ENCODE measurements at places on chromosomes 5 and 9.

DNA sequence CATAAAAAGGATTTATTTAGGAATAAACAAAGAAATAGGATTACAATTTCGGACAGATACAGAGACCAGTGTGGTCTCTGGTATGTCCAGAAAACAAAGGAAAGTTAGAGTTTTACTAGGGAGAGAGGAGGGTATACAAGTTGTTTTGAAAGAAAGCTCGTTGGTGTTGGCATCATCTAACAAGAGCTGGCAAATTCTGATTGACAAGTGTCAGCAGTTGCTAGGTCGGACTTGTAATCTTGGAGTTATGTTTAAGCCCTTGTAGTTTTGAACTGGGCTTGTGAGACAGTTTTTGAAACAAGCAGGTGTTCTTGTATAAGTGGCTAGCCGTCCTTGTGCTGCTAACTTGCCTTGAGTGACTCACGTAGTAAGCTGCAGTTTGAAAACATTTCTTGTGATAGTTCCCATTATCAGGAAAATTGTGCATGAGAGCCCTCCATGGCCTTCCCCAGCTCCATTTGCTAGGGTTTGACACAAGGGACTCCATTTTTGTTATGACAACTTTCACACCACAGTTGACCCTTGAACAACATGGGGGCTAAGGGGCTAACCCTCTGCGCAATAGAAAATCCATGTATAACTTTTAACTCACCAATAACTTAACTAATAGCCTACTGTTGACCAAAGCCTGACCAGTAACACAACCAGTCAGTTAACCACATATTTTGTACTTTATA lies 48.1 kb downstream of the ZNF622 start:
- DNase-seq = no peak

- no peak for DNase-seq
Observed at GRCh38 chr5:121164632-121165031, 687.0 kb upstream of the FTMT start.

DNA sequence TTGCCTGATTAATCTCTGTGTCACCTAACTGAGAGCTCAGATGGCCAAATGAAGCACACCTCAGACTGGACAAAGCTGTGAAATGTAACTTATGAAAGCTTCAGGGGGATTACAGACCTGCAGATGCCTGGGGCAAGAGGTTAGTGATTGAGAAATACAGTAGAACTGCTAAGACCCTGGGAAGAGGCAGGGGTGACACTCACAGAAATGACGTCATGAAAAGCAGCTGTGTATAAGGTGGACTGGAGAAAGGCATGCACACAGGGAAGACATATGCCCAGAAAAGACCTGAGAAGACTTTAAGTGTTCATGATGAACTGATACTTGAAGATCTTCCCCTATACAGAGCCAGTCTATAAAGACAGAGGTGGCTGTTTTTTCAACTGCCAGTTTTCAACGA lies 49.3 kb upstream of the SPTLC1 start:
- no peak for DNase-seq

GRCh38 chr5:177368869-177369644 lies 11.3 kb downstream of the RGS14 start:
- DNase-seq = peak; percentile 67

DNA sequence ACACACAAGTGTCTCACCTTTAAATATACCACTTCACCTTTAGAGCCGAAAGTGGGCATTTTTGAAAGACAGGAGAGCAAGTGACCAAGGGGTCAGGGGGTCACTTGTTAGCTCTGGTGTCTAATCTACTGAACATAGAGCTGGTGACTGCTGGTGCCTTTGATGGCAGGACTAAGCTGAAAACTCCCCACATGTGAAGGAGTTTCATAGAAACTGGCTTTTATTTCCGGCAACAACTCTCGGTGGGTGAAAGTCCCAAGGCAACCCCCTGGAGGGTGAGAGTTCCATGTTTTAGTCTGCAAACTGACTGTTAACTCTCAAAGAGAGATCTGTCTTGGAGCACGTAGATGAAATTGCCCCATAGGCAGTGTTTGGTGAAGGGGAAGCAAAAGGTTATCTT lies 466.9 kb downstream of the DMRTA1 start:
- no peak for DNase-seq

DNA sequence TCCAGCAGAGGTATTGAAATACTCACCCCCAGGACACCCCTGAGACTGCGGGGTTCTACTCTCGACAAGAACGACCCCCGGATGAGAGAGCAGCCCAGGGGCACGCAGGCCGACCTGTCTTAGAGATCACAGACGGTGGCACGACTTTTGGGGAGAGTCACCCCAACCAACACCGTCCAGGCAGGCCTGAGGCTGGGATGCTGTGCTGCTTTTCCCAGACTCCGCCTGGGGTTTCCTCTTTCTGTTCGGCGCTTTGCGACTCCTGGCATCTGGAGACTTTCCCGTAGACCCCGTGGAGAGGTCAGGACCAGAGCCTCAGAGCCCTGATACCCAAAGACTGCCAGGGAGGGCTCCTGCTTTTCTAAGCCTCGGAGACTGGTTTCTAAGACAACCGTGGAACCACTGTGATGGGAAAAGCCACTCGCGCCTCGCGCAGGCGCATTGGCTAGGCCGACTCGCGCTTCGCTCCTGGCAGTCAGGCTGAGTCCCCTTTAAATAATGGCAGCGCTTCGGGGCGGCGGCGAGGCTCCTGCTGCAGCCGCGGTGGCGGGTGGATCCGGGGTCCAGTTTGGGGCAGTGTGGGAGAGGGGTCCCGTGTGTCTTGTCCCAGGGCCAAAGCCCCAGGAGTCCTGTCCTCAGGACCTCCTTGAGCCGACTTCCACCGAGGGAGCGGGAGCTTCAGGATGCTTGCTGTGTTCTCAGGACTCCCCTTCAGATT lies 484.0 kb downstream of the SPATA31A7 start:
- DNase-seq = no peak

DNA sequence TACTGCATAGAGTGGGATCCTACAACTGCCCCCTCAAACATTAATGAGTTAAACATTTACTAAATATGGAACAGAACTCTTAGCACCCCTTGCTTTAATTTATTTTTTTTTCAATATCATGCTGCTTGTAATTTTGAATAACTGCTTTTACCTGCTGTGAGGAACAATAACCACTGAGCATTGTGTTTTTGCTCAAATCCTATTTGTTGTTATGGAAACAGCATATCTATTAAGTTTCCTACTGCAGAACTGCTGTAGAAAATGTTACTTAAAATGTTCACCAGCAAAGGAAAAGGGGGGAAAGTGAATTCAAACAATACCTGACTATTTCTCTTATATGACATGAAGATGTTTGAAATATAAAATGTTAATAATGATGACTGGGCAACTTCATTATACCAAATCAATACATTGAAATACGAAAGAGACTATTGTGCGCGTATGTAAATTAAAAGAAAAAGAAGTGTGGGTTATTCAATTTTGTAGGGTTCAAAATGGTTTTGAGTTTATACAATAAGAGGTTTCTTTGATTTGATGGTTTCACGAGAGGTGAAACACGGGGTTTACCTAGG lies 1043.8 kb upstream of the NUDT12 start:
- no peak for DNase-seq

- no peak for DNase-seq
Observed at GRCh38 chr5:91079037-91079436, 304.1 kb downstream of the ARRDC3 start.

DNA sequence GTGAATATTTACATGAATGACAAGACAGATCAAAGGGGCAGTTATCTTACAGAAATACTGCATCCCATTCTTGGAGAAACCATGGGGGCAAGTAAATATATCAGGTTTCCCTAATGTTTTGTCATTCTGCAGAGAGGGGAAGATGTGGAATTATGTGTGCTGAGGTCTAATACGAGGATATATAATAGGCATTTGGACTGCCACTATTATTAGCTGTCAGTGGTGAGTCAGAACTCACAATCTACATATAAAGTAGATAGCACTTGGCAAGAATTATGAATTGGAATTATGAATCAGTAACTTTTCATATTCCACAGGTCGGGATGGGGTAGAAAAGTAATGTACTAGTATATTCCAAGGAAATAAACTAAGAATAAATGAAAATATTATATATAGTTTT lies 121.7 kb downstream of the GIN1 start:
- peak; percentile 3 for DNase-seq

DNA sequence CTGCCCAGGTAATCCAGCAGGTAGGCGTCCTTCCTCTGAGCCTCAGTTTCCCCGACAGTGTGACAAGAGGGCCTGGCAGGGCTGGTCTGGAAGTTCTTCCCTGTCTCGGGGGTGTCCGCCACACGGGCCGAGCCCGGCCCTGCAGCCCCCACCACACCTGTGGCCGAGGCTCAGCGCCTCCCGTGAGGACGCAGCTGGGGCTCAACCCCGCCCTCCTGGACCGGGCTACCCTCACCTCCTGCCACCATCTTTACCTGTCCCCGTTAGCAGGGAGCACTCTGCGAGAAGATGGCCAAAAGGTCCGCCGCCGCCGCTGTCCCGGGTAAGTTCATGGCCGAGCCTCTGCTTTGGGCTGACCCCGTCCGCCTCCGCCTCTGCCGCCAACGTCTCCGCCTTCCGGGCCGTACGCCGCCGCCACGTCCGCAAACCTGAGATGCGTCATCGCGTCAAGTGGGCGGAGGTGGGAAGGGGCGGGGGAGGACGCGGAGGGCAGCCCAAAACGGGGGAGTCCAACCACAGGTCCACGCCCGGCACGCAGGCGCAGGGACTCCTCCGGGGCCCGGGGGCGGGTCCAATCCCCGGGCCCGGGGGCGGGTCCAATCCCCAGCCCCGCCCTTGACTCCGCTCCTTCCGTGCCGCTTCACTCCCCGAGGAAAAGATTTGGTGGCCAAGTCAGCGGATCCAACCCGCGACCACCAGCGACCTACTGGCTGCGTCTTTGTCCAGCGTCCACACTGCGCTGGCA lies at the start of gene LYSMD3:
TSS of gene LYSMD3 (minus strand) at position 391 of the 745 bp plus-strand sequence. CDS start 4,295 bp downstream, outside the sequence.
- DNase-seq = peak; percentile 97

GRCh38 chr5:81425569-81425968 lies 31.6 kb upstream of the ACOT12 start:
- peak; percentile 80 for DNase-seq

DNA sequence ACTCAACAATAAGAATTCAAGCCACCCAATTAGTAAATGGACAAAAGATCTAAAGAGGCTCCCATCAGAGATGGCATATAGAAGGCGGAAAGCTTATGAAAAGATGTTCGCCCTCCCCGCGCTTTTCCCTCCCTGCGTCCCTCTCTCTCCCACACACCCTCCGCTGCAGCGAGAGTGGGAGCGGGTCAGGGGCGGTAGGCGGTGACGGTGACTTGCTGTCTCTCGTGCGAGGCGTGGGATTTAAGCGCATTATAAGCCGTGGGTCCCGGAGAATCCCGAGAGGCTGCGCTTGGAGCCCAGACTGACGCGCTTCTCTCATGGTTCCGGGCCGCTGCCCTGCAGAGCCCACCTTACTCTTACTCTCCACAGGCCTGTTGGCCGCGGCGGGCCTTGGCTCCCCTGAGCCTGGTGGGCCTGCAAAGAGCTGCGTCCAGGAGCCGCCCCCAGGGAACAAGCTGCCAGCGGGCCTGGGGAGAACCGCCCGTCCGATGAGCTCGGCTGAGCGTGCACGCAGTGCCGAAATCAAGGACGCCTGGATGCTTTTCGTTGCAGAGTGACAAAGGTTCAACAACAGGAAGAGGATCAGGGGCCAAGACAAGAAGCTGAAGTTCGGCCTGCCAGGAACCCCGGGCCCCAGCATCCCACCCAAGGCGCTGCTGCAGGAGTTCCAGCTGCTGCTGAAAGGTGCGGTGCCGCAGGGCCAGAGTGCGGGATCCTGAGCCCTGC lies 42.6 kb upstream of the BICD2 start:
- no peak for DNase-seq

- DNase-seq = no peak
Observed at GRCh38 chr5:173448856-173449255, 120.6 kb upstream of the STC2 start.

DNA sequence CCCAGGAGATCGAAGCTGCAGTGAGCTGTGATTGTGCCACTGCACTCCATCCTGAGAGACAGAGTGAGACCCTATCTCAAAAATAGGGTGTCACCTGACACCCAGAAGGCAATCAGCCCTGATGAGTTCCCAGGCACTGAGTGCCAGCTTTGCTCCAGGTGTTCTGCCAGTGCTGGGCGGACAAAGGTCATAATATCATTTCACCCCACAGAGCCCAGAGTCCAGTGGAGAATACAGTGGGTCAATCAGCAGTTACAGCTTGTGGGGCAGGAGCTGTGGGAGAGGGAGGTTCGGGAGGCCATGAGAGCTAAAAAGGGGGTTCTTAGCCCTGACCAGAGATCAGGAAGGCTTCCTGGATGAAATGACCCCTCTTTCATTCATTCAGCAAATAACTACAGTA lies 24.4 kb upstream of the SH3RF2 start:
- DNase-seq = no peak

- DNase-seq = peak; percentile 75
Observed at GRCh38 chr5:122153230-122153629, 23.9 kb downstream of the ZNF474 start.

DNA sequence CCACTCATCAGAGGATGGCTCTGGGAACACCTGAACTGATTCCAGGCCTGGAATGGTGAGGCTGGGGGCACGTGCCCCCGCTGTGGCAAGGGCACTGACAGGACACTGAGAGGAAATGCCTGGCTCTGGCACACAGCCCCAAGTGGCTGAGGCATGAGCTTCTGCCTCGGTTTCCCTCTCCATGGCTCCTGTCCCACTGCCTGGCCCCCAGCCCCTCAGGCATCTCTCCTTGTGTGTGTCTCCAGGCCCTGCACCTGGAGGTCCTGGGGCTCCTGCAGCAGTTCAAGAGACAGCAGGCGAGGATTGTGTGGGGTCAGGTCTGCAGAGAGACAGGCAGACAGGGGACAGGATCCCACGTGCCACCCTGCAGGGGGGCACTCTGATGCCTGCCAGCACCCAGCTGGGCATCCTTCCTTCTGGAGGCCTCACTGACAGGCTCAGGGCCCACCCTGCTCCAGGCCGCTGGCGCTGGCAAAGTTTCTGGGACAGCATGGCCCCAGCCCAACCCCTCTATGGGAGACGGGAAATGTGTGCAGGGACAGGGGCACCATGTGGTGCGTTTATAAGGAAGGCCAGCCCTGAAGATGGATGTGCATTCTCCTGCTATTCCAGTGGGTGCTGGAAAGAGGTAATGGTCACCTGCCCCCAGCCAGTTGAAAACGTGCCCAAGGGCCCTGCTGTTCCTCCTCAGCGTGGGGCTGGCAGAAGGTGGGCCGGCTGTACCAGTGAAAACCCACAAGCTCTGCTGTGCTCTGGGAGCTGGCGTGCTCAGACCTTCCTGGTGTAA lies 66.0 kb downstream of the RASGEF1C start:
- no peak for DNase-seq

GRCh38 chr5:584216-584615 lies 27.9 kb upstream of the CEP72 start:
- DNase-seq = no peak

DNA sequence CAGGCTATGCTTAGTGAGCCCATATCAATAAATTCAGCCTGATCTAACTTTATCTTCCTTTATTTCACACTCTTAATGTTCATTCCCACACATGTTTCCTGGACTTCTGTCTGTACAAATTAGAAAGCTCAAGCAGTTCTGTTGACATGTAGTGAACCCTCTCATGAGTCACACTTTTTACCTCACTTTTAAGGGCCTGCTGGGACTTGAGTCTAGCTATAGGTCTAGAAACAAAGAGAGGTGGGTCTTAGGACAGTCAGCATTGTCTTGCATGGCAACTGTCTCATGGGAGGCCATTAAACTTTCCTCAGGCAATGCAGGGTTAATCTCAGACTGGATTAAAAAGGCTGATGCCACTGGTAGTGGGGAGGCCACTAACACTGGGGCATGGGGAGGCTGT lies 8.6 kb upstream of the CCNH start:
- no peak for DNase-seq

- DNase-seq = no peak
Observed at GRCh38 chr9:110337727-110338126, at the start of gene TXNDC8. Gene TXNDC8, minus strand, starts transcription at chr9:110337863.
